Smooth muscle cell of the pulmonary artery (primary cell): ENCODE measurements at places on chromosomes 3 and 15. TPM values are rescaled to one million over a fixed set of nuclear protein-coding genes. Genes with fewer than 3 reads are reported as not detected.

Gene EFHB
- total RNA-seq, result 0.63 and 0.72 TPM in 2 replicates

Gene LRRC49
- total RNA-seq, result 10.4 and 10.5 TPM in 2 replicates

Gene SYNPR
- not detected in 2 replicates for total RNA-seq

Gene ROPN1B
- total RNA-seq, result not detected in 2 replicates

Gene KLHL6
- under 0.01 TPM in 1 of 2 replicates, not detected in the other for total RNA-seq

Gene A4GNT
- total RNA-seq, result not detected in 2 replicates
